Calu3 (cell line): ENCODE measurements at places on chromosomes 11 and 22. TPM values are rescaled to one million over a fixed set of nuclear protein-coding genes. Genes with fewer than 3 reads are reported as not detected.

DNA sequence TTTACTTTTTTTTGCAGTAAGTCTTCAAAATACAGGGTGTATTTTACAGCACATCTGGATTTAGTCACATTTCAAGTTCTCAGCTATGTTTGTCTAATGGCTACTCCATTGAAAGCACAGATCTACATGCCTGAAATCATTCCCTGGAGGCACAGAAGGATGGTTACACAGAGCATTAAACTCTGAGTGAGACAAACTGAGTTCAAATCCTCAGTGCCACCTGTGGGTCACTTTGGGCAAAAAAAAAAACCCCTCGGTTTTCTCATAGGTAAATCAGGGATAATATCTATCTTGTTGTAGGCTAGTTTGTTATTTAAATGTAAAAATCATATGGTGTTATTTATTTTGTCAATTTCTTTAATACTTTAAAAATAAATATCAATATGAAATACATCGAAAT lies 7.7 kb downstream of the ANKRD49 start:
- DNase-seq = no peak

DNA sequence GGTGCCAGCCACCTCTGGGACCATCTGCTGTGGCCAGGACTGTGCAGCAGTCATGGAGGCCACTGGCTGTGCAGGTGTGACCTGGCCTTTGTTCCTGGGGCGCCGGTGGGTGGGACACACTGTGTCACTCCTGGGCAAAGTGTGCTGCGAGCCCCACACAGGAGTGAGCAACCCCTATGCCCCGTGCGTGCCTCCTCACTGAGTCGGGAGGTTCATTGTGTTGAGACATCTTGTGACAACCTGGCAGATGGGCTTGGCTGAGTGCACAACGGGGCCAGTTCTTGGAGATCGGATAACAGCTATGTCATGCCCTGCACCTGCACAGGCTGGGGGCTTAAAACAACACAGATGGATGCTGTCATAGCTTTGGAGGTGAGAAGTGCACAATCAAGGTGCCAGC lies 13.5 kb downstream of the ANO1 start:
- no peak for DNase-seq

DNA sequence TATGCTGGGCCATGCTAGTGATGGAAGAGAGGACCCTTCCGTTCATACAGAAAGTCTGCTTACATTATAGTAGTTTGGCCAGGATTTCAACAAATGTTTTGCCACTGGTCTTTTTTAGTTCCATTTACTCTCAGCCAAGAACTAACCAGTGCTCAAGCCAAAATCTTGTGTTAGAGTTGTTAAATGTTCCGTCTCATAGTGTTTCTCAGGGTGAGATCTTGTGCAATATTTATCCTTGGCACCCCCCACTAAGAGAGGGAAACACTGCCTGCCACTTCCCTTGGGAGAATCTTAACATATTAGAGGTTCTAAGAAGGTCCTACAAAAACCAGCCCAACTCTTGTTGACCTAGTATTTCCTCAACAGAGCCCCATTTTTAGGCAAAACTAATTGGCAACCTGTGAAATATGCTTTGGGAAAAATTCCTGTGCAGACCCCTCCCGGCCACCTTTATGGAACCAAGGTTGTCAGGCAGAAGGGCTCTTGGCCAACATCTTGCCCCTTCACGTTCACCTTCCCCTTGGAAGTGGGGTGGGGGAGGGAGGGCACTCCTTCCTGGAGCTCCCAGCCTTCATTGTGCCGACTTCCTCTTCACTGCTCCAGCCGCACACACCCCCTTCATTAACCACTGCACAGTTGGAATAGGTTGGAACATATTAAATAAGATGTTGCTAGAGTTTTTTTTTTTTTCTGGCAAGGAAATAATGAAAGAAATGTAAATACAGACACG lies 173.2 kb upstream of the SORL1-AS1 start:
- no peak for DNase-seq

- DNase-seq = no peak
These were observed 205.0 kb downstream of the CWF19L2 start for GRCh38 chr11:107252429-107253161.

GRCh38 chr11:7687386-7687785 lies 14.1 kb upstream of the CYB5R2 start:
- DNase-seq = no peak

GRCh38 chr11:107785401-107785800 lies 73.2 kb downstream of the SLC35F2 start:
- no peak for DNase-seq

GRCh38 chr22:37163575-37164504 lies 14.1 kb upstream of the IL2RB start:
- no peak for DNase-seq

- DNase-seq = no peak
These were observed 178.5 kb downstream of the SPON1 start for GRCh38 chr11:14140991-14141390.

TBX1 gene
- not detected in 2 replicates for total RNA-seq

MS4A4A gene
- total RNA-seq = not detected in 2 replicates

HDHD5 gene
- 44.4 and 48.0 TPM in 2 replicates for total RNA-seq

FBLN1 gene
- 28.4 and 28.6 TPM in 2 replicates for total RNA-seq

GRCh38 chr11:88534185-88534584 lies 196.6 kb upstream of the CTSC start:
- no peak for DNase-seq

DNA sequence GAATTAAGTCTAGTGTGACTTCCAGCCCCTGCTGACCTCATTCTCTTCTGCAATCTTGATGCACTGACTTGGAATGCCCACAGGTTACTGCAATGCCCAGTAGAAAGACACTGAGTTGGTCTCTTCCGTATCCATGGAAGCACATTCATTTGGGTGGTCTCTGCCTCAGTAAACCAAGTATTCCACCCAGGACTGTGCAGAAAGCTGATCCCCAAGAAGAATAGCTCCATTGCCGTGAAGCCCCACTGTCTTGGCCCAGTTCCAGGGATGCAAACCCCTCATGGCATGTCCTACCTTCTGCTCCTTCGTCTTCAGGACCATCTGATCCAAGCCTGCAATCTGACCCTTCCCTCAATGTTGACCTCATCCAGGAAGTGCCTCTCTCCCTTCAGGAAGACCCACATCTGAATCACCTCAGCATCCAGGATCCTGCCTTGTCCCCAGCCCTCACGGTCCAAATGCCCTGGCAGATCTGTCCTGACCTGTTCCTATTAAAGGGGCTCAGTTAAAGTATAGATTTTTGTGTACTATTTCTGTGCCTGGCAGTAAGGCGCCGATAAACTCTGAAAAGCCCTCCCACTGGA lies 425.8 kb downstream of the SOX6 start:
- no peak for DNase-seq

- no peak for DNase-seq
These were observed 841.4 kb downstream of the JRKL start for GRCh38 chr11:97231231-97231630.

CCDC157 gene
- 5.0 and 5.5 TPM in 2 replicates for total RNA-seq

DNA sequence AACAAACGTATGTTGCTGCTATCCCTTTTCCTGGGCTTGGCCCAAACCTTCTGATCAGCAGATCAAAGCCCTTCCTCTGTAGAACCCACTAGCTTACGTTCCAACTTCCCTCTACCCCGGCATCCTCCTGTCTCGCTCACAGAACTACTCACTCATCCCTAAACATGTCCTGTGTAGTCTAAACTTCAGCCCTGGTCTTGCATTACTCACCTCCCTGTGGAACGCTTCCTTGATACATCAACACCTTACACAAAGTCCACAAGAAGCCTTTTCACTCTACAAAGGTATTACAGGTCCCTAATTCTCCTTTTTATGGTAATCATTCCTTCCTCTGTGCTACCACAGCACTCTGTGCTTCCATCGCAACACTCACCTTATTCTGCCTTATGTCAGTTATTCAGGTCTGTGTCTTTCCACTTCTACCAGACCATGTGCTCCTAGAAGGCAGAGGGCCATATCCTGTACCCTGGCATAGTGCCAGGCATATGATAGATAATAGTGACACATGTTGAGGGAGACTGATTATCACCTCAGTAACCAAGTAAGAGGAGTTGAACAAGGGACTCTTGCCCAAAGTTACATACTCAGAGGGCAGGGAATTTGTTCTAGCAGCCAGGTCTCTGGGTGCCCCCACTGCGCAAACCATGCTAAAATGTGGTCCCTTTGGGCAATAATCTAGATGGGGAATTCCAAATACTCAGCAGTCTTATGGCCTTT lies 41.6 kb downstream of the USP35 start:
- no peak for DNase-seq

DNA sequence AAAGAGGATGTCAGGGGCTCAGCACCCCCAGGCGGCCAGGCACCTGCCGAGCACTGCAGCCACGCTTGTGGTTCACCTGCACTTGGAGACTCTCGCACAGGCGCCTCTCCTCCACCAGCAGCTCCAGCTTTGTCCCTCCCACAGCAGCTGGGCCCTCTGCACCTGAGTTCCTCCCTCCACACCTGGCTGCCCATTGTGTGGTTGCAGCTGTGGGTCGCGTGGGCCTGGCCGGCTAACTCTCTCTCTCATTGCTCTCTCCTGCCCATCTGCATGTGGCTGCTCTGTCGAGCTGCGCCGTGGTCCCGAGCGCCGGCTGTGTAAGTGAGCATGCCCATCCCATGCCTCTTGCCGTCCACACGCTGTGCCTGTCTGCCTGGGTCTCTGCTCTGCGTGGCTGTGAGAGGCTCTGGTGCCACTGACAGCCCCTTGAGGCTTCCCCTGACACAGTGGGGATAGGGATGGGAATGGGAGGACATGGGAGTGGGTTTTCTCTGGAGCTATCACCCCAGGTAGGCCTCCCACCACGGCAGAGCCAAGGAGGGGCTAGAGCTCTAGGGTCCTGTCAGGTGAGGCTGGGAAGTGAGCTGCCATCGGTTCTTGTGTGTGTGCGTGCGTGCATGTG lies 8.5 kb upstream of the ACR start:
- DNase-seq = no peak

- DNase-seq = no peak
These were observed 4.2 kb downstream of the SIPA1 start for GRCh38 chr11:65642014-65642671.

P4HA3 gene
- total RNA-seq = not detected in 2 replicates

DNA sequence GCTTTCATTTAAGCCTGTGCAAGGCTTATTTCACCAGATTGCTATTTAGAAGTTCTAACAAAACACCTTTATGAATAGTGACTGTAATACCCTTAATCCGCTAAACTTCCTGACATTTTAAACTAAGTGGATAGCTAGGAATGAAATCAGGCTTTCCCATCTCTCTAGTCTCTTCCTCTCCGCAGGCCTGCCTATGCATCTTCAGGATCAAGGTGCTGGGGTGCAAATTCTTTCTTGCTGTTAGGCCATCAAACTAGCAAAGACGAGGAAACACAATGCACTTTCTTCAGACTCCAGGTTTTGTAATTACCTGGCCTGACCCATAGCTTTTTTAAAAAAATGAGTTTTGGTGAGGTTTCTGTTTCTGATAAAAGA lies 149.4 kb downstream of the DBX1 start:
- DNase-seq = no peak

GRCh38 chr11:45272701-45273100 lies 13.4 kb downstream of the SYT13 start:
- DNase-seq = peak; percentile 21

TMEM151A gene
- 1.4 and 3.0 TPM in 2 replicates for total RNA-seq

DNA sequence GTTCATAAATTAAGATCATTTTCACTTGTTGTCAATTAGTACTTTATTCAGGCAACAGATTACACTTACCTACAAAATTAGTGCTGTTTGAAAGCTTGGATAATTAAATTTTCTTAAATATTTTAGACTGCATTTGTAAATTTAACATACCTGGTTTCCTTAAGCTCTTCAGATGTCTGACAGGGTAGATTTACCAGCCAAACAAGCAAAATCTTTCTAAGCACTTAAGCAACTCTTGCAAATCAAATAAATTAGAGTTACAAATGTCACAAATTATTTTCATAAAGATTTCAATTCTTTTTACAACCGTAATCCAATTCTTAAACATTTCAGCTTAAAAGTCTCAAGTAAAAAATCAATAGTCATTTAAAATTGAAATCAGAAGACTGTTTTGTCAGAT lies 129.8 kb downstream of the DBX1 start:
- DNase-seq = no peak

- no peak for DNase-seq
These were observed 9.2 kb downstream of the ZNF74 start for GRCh38 chr22:20402960-20403778.

GRAP2 gene
- total RNA-seq = not detected in 2 replicates

MMP27 gene
- total RNA-seq = not detected in 2 replicates

APOA4 gene
- not detected in 2 replicates for total RNA-seq

DNA sequence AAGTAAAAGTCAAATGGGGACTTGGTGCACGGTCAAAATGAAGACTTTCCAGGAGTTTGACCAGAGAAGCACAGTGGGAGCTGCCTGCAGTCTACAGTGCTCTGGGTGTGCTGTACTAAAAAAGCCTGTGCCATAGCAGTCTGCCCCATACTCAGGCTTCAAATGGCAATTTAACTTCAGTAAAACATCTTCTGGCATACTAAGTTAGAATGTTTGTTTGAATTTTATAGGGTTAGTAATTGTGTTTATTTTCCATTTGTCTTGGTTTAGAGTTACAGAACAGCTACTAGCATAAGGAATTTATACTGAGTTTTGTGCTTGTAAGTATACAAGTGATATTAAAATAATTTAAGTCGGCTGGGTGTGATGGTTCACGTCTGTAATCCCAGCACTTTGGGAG lies 29.3 kb upstream of the LIPT2 start:
- DNase-seq = no peak

GAS2 gene
- 3.8 and 3.9 TPM in 2 replicates for total RNA-seq

DNA sequence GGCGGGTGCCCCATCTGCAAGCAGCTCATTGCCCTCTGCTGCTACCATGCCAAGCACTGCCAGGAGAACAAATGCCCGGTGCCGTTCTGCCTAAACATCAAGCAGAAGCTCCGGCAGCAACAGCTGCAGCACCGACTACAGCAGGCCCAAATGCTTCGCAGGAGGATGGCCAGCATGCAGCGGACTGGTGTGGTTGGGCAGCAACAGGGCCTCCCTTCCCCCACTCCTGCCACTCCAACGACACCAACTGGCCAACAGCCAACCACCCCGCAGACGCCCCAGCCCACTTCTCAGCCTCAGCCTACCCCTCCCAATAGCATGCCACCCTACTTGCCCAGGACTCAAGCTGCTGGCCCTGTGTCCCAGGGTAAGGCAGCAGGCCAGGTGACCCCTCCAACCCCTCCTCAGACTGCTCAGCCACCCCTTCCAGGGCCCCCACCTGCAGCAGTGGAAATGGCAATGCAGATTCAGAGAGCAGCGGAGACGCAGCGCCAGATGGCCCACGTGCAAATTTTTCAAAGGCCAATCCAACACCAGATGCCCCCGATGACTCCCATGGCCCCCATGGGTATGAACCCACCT lies 28.0 kb upstream of the L3MBTL2 start:
- no peak for DNase-seq

SSTR3 gene
- not detected in 2 replicates for total RNA-seq

WNT7B gene
- total RNA-seq = 97.0 and 100.0 TPM in 2 replicates
